Pons (tissue), 1 donor: ENCODE measurements at places on chromosomes 7 and 10.

DNA sequence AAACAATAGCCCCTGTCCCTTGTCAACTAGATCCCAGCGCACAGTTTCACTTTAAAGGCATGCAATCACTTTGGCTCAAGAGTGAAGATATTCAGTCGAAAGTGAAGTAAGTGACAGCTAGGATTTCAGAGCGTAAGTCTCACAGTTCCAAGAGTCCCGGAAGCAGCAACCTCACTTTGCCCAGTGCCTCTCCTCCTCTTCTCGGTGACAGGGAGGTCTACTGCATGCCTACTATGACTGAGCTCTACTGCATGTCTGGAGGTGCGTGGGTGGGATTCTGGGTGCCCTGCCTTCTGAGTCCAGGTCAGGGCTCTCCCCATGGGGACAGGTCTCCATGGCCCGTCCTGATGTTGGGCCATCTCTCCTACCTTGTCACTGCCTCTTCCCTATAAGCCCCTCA lies 17.0 kb downstream of the PRKCQ start:
- no peak for DNase-seq

DNA sequence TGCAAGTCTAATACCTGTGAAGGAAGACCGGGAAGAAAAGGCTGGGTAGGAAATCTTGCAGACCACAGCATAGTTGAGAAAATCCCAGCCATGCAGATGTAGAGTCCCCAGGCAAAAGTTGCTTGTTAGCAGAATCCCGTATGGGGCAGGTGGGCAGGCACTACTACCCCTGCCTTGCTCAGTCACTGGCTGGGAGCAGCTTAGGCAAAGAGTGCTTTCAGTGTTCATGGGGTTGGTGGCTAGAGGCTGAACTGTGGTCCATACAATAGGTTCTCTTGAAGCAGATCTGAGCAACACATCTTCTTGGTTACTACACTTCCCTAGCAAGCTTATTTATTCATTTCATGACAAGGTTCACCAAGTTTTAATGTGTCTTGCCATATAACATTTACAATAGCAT lies 92.6 kb downstream of the AHCYL2 start:
- DNase-seq = peak; percentile 13

DNA sequence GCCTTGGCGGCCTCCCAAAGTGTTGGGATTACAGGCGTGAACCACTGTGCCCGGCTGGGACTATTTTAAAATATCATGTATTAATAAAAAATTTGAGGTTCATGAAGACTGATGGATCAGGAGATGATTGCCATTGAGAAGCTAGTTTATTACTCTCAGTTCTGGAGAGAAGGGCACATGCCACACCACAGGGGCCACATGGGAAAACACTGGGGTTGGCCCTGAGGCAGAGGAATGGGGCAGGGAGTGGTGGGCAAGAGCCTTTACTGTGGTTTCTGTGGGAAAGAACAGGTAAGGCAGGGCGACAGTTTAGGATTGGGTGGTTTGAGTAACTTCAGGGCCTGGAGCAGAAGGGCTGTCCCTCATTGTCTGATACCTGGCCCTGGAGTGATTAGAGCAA lies 6.8 kb upstream of the TBRG4 start:
- DNase-seq = no peak

DNA sequence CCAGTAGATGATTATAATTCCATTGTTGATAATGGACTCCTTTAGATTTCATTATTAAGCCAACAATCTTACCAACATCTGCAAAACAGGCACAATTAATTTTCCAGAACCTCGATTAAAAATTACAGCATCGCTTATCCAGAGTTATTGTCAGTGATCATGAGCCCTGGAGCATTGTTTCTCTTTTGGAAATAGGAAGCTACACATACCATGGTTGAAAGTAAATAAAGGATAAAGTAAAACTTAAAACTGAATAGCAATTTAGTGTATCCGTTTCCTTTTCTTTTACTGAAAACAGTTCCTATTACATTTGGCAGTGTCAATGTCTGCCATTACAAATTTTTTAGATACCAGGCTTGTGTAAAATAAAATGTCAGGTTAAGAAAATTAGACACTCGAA lies 9.9 kb upstream of the HOXA2 start:
- no peak for DNase-seq

DNA sequence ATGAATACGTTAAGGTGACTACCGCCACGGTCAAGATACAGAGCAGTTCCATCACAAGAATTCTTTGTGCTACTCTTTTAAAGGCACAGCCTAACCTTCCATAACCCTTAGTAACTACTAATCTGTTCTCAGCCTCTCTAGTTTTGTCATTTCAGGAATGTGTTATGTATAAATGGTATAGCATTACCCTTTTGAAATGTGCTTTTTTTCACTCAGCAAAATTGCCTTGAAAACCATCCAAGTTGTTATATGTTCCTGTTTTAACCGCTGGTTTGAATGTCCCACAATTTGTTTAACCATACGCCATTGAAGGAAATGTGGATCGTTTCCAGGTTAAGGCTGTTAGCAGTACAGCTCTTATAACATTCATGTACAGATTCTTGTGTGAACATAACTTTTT lies 32.0 kb downstream of the WAC start:
- DNase-seq = no peak

DNA sequence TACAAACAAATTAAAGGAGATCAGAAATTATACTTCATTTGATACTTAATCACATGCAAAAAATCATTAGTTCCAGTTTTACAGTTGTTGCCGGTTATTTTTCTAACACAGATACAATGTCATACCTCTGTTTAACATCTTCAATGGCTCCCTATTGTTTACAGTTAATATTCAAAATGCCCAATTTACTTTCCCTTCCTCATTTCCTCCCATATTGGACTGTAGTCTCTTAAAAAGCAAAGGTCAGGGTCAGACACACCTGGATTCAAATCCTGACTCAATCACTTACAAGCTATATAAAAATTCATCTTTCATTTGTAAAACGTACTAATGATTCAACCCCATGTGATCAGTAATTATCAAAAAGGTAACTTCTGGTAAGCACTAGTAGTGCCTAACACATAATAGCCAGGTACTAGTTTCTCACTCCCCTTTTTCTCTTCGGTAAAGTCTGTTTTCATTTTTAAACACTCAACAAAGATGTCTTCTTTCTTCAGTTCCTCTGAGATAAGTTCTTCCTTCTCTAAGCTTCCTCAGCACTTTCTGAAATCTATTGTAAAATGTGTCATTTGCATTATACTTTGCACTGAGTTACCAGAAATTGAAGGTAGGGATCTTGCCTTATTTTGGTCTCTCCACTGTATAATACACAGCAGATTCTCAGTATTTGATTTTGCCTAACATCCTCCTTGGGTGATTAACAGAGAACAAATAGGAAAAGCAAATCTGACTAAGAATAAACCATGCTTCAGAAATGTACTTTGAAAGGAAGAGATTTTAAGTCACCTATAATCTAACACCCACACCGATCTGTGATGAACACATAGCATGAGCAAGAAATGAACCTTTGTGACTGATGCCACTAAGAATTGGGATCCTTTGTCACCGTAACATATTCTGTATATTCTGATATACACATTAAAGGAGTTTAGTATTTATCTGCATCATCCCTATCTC lies 16.1 kb downstream of the KMT2C start:
- no peak for DNase-seq

DNA sequence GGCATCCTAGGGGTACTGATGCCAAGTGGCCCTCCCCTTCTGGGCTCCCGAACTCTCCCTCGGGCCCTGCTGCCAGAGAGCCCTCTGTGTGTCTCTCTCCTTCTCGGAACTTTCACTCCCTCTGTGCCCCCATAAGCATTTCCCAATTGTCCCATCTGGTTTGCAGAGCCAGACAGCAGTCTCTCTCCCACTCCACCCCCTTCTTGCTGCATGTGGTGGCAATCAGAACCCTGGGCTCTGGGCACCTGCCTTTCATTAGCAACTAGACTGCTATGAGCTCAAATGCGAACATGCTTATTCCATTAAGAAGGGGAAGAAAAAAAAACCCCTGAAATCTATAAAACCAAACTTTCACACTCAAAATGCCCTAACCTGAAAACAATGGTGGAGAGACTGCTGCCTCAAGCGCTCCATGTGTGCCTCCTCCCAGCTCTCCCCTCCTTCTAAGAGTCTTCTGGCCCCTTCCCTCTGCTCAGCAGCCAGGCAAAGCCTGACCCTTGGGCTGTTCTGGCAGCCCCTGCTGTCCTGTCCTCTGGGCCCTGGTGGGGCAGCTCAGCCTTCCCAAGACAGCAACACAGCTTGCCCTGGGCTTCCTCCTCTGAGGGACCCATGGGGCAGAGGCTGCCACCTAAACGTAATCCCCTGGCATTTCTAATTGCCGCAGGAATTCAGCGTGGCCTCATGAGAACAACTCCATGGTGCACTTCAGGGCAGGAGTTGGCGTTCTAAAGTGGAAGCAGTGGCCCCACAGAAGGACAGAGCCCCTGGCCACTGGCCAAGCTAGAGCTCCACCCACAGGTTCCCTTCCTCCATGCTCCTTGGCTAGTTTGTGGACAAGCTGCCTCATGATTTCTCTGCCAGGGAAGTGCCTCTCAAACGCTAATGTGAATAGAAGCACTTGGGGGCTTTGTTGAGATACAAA lies 415.4 kb downstream of the PLXNA4 start:
- DNase-seq = no peak

GRCh38 chr7:74655768-74656440 lies 1.6 kb upstream of the GTF2I start:
- DNase-seq = no peak

- DNase-seq = no peak
Measured at GRCh38 chr7:21971780-21972396, 26.2 kb upstream of the CDCA7L start.

- DNase-seq = no peak
Measured at GRCh38 chr10:119740096-119740495, 14.2 kb downstream of the INPP5F start.

- DNase-seq = no peak
Measured at GRCh38 chr10:92381543-92381954, 90.6 kb downstream of the MARCHF5 start.

DNA sequence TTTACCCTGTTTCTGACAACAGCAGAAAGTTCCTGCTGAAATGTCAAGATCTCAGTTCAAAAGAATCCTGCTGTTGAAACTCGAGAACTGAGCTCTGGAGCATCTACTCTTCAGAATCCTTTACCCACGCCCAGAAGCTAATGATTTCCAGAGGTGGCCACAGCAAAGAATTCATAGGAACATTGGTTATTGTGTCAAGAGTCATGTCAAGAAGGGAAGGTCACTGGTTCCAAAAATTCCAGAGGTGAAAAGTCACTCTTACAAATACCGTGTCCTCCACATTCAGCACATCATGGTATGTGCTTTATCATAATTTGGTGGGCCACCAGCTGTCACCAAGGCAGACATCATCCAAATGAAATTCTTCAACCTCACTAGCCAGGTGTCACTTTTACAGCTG lies 394.4 kb upstream of the NPVF start:
- no peak for DNase-seq

DNA sequence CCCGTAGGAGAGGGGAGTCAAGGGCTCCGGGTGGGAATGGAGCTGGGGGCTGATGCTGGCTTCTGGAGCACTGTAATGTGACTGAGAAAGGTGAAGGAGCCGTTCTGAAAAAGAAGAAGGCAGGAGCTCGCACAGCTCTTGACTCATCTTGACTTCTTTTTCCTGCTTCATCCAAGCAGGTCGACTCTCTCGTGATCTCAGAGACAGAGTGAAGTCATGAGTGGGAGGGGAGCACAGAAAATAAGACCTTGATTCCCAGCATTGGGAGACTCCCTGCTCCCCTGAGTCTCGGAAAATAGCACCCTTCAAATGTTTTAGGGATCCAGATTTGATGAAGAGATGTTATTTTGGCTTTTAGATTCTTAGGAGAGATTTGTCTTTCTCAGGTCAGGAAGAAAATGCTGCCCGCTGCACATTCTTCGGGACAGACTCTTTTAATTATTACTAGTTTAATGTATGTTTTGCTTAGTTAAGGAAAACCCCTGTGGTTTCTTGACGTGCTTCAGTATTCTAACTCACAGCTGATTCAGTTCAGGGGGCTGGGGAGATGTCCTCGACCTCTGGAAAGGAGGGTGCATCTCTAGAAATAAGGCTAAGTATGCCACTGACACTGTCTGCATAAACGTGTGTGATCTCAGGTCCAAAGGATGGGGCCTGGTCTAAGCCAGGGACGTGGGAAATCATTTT lies 34.1 kb downstream of the EGFR start:
- DNase-seq = no peak

DNA sequence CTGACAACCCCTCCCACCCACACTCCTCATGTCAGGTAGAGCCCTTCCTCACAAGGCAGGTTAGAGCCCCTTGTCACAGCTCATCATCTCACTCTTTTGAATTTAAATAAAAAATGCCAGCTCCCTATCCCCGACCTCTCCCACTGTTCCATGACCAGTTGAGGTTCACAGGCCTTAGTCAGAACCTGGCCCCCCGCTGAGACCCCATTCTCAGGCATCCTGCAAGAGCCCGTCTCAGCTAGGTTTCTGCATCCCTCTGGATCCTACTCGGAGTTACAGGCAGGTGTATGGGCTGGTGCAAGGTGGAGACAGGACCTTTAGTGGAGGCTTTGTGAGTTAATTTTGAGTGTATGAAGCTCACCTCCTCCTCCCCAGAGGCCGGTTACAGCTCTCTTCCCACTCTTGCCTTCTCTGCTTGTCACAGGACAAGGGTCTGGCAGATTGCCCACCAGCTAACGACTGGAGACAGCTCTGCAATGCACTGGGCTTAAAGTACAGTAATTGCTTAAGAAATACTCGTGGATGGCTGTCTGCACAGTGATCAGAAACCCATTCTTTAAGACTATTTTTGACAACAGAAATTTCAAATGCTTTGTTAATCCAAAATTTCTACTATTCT lies 394.9 kb upstream of the DPP6 start:
- no peak for DNase-seq

GRCh38 chr7:18399436-18400235 lies 95.9 kb upstream of the HDAC9 start:
- DNase-seq = no peak

GRCh38 chr7:101527844-101528667 lies 101.0 kb downstream of the MYL10 start:
- DNase-seq = peak; percentile 31

GRCh38 chr10:61845196-61845949 lies 56.1 kb upstream of the ARID5B start:
- no peak for DNase-seq

DNA sequence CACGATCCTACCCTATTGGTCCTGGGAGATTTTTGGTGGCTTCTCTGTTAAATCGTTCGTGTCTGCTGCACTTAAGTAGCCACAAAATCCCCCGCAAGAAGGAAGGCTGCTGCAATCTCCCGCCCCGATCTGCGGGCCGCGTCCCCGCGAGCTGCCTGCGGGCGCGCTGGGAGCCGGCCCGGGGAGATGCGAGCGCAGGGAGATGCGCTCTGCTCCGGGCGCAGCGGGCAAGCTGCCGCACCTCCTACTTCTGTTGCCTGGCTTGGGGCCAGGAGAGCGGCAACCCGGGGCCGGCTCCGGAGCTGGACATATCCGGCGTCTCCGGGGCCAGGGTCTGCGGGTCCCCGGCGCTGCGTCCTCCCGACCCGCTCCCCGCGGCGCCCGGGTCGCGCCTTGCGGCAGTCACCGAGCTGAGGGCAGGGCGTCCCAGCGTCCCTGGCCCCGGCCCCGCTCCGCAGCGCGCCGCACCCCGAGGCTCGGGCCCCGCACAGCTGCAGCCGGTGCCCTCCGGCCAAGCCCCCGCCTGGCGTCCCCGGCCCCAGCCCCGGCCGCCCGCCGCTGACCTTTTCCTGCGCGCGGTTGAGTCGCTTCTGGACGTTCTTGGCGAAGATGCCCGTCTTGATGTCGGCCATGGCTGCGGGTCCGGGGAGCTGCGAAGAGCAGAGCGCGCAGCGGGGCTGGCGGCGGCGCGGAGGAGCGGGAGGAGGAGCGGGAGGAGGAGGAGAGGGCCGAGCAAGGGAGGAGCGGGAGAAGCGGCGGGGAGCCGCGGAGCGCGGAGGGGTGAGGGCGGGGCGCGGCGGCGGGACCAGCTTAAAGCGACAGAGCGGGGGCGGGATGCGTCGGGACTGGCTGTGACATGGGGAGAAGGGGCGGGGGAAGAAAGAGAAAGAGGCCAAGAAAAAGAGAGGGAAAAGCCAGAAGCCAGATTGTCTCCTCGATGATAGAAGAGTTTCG lies at the start of gene AMPH:
AMPH (minus strand) TSS at position 654 of the 954 bp plus-strand sequence; CDS start at position 632, 22 bp downstream.
- DNase-seq = no peak
